ENCODE measurements at places on chromosomes 5 and 9.

GRCh38 chr9:134186471-134187109 lies 22.2 kb upstream of the RNU6ATAC start:
- no peak for DNase-seq

DNA sequence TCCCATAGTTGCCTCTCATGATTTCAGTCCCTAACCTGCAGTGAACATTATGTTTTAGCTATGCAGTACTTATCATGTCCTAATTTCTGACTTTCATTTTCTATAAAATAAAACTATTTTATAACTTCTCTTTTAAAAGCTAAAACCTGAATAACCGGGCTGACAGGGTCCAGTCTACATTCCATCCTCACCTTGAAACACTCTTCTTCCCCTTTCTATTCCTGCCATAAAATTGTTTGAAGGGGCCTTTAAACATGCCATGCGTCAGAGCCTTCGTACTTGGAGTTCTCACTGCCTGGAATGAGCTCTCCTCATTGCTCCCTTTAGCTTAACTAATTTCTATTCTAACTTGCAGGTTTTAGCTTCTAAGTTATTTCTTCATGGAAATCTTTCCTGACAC lies 143.0 kb upstream of the PRLR start:
- DNase-seq, result no peak

DNA sequence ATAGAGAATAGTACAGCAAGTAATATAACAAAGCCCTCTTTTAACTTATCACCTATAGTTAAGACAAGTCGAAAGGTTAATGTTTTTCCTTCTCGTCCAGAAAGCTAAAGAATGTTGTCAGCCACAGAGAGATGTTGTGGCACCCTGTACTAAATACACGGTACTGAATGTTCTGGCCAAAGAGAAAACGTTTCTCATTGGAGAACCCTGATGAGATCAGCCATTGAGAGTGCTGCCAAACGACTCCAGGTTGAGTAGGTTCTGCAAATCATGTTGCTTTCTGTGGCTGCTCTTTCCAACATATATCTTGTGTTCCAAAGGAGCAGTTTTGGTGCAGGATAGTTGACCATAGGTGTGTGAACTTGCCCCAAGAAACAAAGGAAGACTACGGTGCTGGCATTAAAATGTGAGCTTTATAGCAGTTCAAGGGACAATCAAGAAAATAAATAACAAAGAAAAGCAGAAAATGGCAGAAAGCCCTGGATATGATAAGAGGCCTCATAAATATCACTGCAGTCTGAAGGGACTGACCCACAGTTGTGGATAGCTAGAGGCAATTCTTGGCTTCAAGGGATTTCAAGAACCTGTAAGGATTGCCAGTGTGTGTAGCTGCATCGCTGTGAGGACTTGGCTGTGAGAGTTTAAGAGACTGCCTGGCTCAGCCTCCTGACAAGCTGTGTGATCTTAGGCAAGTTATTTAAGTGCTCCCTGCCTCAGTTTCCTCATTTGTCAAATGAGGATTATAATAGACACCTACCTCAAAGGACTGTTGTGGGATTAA lies 102.7 kb downstream of the ARHGEF28 start:
- no peak for DNase-seq

DNA sequence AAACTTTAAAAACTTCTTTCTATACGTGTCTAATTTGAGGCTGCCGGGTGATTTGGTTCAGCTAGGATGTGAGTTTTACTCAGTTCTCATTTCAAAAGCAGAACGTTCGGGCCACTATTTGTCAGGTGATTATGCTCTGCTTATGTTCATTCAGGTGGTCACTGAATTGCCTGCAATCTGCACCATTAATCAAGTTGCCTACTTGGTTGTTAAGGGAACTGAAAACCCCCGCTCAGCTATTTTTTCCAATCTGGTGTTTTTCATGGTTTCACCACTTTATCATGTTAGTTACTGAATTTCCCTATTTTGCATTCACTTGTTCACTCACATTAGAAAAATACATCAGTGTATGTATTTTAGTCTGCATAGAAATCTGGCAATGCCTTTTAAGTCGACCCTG lies 523.0 kb downstream of the CSNK1G3 start:
- no peak for DNase-seq

GRCh38 chr9:70439991-70440706 lies 25.7 kb upstream of the KLF9 start:
- no peak for DNase-seq

DNA sequence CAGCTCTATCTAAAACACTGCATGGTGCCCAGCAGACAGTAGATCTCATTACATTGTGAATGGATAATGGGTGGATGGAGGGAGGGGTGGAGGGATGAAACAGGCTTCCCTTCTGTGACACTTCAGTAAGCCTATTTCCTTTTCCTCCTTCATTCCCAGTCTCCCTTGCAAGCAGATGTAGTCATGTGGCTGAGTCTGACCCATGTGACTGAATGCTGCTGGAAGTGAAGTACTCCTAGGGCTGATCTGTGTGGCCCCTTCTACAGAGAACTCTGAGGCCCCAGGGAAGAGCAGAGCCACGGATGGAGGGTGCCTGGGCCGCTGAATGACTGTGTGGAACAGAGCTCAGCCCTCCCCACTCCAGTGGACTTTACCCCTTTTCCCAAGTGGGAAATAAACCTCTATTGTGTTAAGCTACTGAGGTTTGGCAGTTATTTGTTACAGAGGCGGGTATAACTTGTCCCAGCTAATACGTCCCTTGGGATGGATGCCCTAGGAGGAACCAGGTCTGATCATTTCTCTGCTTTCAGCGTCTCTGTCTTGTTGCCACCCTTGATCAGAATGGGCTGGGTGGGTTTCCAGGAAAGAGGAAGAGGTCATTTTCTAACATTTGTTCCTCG lies 176.1 kb upstream of the MVB12B start:
- no peak for DNase-seq

GRCh38 chr5:112604732-112605630 lies 132.7 kb upstream of the APC start:
- DNase-seq, result no peak

GRCh38 chr5:158953929-158954534 lies 145.7 kb downstream of the EBF1 start:
- no peak for DNase-seq

DNA sequence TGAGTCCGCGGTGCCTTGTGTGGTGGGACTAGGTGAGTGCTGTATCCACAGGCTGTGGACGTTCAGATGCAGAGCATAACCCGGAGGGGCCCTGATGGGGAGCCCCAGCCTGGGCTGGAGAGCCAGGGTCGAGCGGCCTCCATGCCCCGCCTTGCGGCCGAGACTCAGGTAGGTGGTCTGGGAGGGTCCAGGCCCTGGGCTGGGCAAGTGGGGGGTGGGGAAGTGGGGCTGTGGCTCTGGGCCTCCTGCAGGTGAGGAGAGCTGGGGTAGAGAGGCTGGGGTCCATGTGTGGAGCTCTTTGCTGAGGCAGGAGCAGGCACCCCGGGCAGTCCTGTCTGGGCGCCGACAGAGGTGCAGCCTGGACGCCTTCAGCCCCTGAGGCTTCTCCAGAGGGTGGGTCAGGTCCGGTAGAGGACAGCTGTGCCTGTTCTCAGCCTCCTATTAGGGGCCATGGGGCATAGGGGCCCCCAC lies 241.1 kb downstream of the CACNA1B start:
- no peak for DNase-seq

DNA sequence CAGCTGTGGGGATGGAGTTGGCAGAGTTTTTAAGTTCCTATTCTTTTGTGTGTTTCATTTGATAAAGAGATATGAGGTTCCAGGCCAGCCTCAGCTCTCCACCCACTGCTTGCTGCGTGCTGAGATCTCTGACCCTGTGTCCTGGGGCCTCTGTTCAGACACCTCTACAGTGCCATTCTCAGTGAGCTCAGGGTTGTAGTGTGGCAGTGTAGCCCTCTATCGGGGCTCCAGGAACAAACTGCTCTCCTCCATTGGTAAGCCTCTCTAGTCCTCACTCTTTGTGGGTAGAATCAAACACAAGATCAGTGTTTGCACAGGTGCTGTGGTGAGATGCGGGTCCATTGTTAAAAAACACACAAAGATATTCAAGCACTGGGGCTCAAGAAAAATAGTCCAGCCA lies 386.6 kb upstream of the RPS23 start:
- DNase-seq, result no peak

- DNase-seq, result no peak
Observed at GRCh38 chr5:98599016-98599415, 174.4 kb upstream of the RGMB start.

DNA sequence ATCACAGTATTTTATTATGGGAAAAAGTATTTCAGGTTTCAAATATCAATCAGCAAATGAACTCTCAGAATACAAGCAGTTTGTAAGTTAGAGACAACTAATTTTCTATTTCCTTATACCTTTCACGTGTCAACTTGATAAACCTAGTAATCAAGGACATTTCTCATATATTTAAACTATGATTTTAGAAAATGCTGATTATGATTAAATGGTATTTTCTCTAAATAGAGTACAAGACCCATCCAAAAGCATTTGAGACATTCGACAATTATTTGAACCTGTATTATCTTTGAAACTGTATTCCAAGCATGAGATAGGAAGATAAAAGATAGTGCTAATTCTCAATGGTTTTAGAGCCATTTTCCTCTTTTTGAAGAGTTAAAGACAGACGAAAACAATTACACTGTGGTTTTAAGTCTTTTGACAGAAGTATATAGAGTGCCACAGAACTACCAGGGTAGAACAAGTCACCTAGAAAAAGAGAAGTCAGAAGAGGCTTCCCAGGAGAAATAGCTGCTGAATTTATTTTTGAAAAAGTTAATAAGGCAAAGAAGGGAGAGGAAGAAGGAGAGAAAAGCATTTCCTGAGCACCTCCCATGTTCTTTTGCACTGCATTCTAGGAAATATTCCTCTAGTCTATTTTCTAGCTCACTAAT lies 5.6 kb downstream of the MEIKIN start:
- DNase-seq, result no peak

DNA sequence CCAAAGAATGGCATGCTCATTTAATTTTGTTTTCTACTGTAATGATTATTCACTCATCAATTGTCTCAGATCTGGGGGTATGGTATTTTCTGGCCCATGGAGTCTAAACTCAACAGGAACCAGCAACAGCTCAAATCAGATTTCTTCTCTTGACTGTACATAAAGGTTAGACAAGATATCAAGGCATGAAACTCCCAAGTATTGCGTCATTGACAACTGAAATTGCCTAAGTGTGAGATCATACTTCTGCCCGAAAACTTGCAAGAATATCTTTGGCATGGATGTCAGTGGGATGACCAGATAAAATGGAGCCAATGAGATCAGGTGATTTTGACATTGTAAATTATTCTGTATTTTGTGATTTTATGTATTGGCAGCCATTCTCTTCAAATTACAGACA lies 141.7 kb upstream of the STK32A start:
- DNase-seq, result no peak

- DNase-seq, result no peak
Observed at GRCh38 chr5:102589661-102590060, 90.9 kb upstream of the SLCO6A1 start.

GRCh38 chr5:113084402-113085083 lies 107.9 kb downstream of the DCP2 start:
- DNase-seq, result no peak

DNA sequence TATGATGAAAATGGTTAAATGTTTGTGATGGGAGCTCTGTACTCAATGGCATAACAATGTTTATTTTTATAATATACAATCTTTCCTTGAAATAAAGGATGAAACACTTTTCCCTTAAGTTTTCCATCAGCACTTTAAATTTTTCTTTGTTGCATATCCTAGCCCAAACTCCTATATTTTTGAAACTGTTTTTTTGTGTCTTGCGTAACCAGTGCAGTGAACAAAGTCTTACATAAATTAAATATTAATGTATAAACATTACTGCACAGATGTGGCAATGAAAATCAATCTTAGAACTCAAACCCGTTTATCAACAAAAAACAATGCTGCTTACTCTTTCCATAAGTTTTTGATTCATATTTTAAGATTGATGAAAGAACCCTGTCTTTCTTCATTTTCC lies 34.1 kb upstream of the IL31RA start:
- DNase-seq, result no peak

Measured in T-helper 2 cell treated with Interferon-gamma antibody and Interleukin-4, amounts not matched to agents 5 μg/mL and 100 μg/mL, for 36 hours (primary cell).